ENCODE measurements at places on chromosomes 7 and 10.

DNA sequence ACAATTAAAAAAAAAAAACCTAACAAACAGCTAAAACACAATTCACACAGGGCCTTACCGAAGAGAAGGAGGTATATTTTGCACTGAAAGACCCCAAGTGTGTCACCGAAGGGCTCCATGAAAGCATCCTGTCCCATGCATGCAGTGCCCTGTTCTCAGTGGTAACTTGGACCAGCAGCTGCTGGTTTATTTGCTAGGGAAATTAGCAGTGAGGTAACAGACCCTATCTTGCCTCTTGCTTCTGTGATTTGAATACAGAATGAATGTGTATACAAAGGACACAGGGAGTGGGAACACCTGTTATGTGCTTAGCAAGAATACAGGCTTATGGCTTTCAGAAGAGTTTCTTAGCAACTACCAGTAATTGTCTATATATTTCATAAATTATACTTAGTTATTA, at the start of gene HEPACAM2:
HEPACAM2 (minus strand) TSS at position 160 of the 400 bp plus-strand sequence.
- no peak for DNase-seq

DNA sequence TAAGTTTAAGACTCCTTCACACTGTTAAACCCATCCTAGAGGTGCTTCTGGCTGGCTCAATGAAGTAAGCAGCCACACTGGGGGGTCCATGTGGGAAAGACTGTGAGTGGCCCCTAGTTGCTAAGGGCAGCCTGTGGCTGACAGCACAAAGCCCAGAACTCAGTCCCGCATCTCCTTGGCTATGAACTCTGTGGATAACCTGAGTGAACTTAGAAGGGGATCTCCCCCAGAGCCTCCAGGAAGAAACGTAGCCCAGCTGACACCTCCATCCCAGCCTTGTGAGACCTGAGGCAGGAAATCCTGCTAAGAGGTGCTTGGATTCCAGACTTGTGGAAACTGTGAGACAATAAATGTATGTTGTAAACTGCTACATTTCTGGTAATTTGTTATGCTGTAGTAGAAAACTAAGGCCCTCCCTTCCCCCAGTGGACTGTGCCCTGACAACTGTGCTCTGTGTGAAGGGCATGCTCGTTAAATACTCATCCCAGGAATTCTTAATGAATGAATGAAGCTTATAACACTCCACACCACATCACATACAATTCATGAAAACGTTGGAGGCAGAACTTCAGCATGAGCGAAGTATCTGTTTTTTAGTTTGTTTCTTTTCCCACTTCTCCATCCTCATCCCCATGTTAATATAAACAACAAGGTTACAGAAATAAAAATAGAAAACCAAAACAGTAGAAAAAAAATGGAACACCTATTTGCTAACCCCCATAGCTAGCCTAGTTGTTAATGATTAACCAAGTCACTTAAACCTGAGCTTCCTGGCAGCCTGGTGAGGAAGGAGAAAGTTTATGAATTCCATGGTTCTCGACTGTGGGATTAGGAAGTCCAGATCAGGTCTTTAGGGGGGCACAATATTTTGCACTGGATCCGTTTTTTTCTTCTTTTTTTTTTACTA, 36.8 kb upstream of the AOAH start:
- no peak for DNase-seq

- DNase-seq, result no peak
Observed at GRCh38 chr7:3239291-3239691, 61.8 kb upstream of the SDK1 start.

GRCh38 chr7:142602183-142602582, 147.1 kb upstream of the PRSS1 start:
- DNase-seq, result no peak

DNA sequence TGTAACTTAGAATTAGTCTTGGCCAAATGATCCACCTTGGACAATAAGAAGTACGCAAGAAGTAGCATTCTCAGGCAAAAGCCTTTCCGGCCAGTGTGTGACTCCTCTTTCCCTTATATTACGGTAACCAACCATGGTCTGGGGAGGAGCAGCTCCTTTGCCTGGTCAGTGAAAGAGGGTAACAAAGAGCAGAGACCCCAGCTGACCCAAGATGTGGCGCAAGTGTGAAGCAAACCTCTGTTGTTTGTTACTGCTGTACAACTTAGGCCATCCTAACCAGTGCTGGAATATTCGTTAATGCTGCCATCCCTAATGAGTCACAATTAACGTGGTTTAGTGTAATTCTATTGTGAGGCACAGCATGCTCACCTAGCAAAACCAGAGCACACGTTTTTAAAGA, 44.0 kb downstream of the HIPK2 start:
- no peak for DNase-seq

DNA sequence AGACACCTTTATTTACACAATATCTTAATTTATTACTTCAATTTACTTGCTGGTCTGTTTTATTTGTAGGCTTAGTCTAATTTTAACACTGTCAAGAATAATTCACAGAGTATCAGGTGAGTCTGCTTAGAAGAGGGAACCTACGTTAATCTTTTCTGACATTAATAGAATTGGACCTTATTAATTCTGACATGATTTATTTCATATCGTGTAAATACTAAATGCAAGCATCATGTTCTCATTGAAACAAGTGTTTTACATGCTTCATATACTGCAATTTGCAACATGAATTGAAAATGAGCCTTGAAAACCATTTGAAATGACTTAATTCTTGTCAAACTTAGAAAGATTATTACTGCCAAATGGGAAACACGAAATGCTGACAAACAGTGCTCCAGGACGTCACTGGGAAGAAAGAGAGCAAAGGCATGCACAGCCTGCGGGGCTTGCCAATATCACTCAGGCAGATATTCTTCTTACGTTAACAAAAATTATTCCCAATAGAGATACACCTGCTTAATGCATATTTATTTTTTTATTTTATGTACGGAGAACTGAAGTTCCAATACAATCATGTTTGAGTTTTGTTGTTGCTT, 282.0 kb upstream of the AKR1E2 start:
- no peak for DNase-seq

DNA sequence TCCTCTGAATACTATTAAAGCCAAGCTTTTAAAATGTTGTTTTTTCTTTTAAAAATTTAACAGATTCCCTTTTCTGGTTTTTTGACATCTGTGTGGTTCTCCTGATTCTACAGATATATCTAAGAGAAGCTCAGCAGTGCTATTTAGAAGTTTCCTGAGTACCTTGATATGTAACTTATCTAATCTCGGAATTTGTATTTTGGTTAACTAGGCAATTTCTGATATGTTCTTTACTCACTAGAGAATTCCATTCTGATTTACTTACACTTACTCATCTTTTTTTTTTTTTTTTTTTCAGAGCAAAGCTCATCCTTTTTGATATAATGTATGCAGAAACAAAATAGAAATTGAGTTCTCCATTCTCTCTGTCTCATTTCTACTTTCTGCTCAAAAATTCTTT, 63.8 kb downstream of the PALS2 start:
- DNase-seq, result no peak

DNA sequence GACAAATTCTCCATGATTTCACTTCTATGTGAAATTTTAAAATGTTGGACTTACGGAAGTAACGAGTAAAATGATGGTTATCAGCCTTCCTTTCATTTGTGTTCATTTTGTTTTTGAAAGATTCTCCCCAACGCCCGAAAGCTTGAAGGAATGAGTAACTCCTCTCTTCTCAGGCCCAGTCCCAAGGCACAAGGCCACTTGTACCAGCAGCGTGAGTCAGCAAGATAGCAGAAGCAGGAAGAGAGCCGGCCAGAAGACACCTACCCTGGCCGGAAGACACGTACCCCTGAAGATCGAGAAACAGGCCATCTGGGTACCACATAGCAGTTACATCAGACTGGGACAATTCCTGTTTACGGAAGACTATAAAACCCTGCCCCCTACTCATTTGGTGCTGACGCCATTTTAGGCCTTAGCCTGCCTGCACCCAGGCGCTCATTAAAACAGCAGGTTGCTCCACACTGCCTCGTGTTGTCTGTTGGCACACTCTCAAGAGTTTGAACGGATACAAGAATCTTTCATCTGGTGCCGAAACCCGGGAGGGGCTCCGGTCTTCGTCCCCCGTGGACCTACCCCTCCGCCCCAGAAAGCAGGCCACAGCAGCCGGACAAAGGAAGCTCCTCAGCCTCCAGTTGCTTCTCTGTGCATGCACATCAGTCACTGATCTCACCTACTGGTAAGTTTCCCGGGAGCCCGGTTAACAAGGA, 60.4 kb downstream of the LRRC17 start:
- DNase-seq, result no peak

GRCh38 chr7:29281782-29282541, 87.4 kb downstream of the CHN2 start:
- DNase-seq, result no peak

DNA sequence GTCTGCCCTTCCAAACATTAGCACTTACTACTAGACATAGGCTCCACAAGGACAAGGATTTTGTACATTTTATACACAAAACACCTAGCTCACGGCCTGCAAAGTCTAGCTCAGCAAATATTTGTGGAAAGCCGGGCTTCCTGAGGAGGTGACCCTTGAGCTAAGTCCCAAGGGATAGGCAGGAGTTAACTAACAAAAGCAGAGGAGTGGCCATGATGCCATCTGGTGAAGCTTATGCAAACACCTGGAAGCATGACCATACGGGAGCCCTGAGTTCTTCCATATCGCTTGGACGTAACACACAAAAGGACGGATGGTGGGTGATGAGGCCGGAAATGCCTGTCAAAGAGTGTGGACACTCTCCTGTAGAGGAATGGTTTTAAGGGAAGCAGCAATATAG, 25.9 kb upstream of the YAE1 start:
- no peak for DNase-seq

- DNase-seq, result no peak
Observed at GRCh38 chr7:48664241-48664640, 260.1 kb upstream of the CDC14C start.

GRCh38 chr7:4803397-4804241, 28.2 kb downstream of the AP5Z1 start:
- DNase-seq, result no peak

- DNase-seq, result no peak
Observed at GRCh38 chr10:130233426-130233825, 97.2 kb downstream of the GLRX3 start.

DNA sequence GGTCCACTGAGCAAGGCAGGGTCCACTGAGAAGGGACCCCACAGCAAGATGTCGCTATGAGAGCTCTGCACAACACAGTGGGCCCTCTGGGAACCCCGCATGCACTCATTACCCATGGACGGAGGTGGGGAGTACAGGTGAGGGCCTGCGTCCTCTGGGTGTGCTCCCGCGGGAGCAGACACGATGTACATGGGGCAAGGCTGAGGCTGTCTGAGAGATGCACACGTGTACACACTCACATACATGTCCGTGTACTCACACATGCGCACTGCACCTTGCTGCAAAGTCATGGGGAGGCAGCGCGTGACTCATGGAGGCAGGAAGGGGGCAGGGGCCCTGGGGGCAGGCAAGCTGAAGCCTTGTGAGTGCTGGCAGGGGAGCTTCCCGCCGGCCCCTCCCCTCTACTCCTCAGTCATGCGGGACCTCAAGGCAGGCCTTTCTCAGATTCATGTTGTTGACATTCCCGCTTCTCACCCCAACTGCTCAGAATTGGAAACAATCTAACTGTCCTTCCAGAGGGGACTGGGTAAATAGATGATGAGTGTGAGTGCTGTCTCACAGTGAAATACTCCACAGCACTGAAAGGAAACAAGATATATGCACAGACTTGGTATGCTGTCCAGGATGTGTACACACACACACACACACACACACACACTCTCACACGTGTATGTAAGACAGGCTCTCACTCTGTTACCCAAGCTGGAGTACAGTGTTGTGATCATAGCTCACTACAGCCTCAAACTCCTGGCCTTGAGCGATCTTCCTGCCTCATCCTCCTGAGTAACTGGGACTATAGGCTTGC, 40.0 kb downstream of the GOLGA7B start:
- no peak for DNase-seq

DNA sequence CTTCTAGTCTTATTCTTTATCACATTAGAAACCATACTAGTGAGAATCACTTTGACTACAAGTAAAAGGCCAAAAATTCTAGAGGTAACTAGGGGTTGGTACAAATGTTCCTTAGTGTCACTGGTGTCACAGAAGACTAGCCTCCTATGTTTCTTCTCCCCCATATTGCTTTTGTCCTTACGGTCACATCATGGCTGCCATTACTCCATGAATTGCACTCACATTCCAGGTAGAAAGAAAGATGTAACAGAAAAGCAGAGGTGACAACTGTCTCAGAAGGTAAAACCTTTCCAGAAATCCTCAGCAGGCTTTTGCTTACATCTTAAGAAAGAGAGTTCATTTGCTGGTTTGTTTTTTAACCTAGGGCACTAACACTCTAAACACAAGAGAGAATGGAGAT, 42.9 kb downstream of the USP6NL start:
- DNase-seq, result no peak

DNA sequence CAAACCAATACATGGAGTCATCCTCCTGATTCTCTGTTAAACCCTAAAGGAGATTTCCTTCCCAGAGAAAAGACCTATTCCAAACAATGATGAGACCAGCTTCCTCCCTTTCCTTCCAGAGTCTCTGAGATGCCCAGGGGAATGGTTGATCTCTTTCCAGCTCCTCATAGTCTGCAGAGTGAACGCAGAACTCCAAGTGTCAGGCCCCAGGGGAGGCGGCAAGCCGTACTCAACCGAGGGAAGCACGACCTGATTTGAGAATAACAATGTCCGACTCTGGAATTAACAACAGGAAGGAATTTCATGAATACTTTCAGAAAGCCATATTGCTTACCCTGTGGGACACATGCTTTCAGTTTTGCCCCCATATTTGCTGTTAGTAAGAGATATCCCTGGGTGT, 241.7 kb upstream of the GLI3 start:
- DNase-seq, result no peak

- no peak for DNase-seq
Observed at GRCh38 chr10:42963312-42963711, 113.6 kb upstream of the RET start.

DNA sequence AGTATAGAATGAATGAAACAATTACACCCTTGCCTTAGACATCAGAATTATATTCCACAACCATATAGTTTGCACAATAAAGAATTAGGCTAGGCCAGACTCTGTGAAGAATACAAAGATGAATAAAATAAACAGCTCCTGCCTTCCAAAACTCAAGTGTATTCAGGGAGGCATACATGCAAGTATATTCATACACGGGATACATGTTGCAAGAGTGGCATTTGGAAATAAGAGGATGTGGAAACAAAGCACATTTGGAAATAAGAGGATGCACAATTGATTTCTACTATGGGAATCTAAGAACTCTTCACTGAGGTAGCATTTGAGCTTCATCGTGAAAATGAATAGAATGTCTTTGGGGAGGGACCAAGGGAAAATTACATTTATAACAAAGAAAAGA, 27.0 kb upstream of the TMEM26 start:
- DNase-seq, result no peak

- DNase-seq, result no peak
Observed at GRCh38 chr7:13724191-13724976, 265.1 kb downstream of the ETV1 start.

DNA sequence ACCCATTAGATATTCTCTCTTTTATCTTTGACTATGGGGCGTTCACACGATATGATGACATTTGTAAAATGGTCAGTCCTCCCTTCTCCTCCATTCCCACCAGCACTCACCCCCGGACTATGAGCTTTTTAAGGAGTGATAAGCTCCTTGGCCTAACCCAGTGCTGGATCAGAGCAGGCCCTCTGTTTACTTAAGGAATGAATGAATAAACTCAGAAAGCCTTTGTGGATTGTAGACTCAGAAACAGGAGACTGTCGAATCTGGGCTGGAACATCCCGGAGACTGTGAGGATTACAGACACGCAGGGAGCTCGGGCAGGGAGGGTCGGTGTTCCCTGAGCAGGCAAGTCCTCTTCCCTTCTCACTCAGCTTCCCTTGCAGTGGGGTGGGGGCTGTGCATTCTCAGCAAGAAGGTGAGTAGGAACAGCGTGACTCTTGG, 6.8 kb upstream of the ZCCHC24 start:
- no peak for DNase-seq
